T-helper 22 cell (primary cell): ENCODE measurements at places on chromosomes 1 and 21.
A peak's percentile ranks its signal among the peaks of the same experiment; 100 is the strongest.

DNA sequence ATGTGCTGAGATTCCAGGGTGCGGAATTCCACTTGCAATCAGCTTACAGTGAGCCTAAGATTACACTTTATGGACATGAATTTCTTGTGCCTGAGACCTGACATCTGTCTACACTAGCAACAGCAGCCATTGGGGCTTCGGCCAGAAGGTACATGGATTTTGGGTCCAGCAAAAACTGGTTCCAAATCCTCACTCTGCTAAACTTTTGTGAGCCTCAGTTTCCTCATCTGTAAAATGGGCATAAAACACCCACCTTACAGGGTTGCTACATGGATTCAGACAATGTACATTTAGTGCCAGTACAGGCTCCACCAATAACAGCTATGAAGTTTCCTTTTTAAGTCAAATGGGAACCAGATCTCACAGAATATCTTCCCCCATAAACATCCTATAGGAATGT, 30.8 kb downstream of the RHEX start:
- no peak for DNase-seq

GRCh38 chr21:15552914-15553494, 176.8 kb upstream of the USP25 start:
- no peak for DNase-seq

GRCh38 chr1:177817937-177818875, 151.7 kb downstream of the SEC16B start:
- DNase-seq, result no peak

- no peak for DNase-seq
Measured at GRCh38 chr1:11842154-11843041, 5.2 kb downstream of the NPPA start.

DNA sequence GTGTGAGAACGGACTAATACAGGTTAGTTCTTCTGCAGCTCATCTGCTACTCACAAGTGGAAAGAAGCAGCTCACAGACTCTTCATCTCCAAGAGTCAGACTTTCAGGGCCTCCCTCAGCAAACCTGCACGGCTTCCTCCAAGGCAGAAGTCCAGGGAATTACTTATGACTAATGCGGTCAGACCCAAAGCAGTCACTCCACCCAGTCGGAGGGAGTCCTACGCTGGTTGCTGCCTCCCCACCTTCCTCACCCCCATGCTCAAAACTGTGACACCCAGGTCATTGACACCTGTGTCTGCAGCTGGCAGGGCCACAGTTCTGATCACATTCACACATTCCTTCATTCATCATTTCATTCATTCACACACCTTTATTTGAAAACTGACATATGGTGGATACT, 38.4 kb upstream of the PRDM2 start:
- no peak for DNase-seq

DNA sequence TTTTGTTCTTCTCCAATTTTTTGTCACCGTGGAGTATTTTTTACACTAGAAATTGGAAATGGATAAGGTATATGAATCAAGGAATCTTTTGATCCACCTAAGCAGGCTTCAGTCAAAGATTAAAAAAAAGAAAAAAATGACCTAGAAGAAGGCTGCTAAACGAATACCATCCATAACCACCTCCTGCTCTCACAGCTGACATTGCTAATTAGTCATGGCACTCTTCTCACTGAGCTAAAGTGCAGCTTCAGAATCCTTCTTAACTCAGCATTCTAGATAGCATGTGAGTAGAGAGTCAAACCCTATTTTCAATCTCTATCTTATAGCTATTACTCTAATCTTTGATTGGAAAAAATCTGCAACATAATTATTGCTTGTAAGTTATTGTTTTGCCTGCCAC, 40.2 kb upstream of the ST6GALNAC5 start:
- DNase-seq, result no peak

GRCh38 chr1:234558330-234558836, 51.6 kb downstream of the IRF2BP2 start:
- DNase-seq, result no peak

DNA sequence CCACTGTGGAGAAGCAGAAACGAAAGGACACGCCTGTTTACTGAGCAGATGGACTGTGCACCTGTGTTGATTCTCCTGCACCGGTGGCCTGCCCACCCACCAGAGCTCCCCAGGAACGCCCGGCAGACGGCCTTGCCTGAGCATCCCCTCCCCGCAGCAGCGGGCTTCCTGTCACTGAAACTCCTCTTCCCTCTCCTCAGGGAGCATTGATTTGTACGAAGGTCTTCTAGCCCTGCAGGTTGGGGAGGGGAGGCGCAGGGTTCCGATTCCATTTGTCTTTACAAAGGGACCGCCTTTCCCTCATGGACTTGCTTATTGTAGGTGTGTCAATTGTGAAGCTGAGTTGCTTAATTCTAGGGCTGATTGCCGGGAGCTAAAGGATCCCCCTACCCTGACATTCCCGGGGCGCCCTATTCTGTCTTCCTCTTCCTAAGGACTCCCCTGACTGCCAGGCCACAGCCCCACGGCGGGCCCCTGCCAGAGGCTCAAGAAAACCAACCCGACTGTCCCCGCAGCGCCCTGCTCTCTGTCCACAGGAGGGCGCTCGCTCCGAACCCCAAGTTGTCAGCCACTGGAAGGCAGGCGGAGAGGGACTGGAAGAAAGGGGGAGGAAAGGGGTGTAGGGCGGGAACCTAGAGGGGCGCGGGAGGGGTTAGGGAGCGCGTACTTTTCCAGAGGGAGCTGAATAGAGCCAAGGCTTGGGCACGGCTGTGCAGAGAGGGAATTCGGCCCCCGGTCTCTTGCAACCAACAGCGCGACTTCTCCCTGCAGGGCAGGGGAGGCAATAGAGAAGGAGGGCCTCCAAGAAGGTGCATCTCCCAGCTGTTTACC, 2.8 kb downstream of the S100A6 start:
- DNase-seq, result peak; percentile 57
